BJ (cell line): ENCODE measurements at places on chromosomes 4 and X. TPM values are rescaled to one million over a fixed set of nuclear protein-coding genes. Genes with fewer than 3 reads are reported as not detected.

GRCh38 chr4:131159261-131159660 lies 1989.8 kb upstream of the PCDH10 start:
- DNase-seq, result no peak

DNA sequence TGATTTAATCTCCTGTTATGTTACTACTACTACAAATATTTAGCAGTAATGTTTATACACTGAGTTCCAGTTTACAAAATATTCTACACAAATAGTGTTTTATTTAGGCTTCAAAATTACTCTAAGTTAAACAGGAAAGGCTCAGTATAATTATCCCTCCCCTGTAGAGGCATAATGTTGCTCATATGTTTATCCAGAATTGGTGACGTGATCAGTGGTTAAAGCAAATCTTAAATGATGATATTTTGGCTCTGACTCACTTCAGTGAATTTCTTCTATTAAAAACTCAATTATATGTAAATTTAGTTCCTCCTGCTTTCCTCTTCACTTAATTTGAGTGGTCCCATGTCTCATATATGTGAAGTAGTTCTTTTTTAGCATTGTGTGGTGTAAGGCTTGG lies 438.5 kb downstream of the ADGRL3 start:
- no peak for DNase-seq

- DNase-seq, result no peak
These were observed 12.0 kb downstream of the TMEM187 start for GRCh38 chrX:153984351-153985178.

DNA sequence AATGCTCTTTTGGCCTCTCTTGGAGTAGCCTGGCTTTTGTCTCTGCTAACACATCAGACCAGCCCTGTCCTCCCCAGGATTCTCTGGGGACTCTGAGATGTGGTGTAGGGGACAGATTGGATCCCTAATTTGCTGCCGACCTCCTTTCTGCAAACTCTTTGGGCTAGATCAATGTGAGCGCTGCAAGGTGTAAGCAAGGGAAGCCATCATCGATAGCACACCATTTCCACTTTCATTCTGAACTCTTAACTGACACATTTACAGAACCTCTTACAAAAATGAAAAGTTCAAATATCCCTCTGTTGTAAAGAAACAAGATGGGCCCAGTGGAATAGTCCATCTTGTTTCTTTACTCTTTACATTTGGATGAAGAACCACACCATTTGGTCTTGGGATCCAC lies 46.6 kb downstream of the PGRMC2 start:
- DNase-seq, result no peak

COL4A5 gene
- 8.7 and 13.2 TPM in 2 replicates for polyA plus RNA-seq

AMELX gene
- polyA plus RNA-seq, result not detected in 2 replicates

GRCh38 chr4:126856906-126857305 lies 775.9 kb upstream of the INTU start:
- DNase-seq, result no peak

DNA sequence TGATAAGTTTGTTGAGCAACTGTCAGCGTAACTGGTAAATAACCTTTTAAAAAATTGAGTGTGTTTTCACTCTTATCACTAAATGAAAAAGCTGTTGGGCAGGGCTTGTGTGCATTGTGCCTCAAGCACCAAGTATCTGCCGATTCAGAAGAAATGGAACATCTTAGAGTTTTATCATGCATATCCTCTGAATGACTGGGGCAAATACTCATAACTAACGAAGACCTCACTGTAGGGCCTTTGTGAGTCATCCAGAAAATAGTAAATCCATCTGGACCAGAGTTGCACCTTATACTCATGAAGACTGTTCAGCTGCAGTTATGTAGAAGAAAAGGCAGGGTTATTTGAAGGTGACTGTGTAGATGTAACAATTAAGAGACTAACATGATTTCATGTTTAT lies 222.1 kb downstream of the CAMK2D start:
- DNase-seq, result peak; percentile 25

GRCh38 chr4:24527371-24527770 lies 57.0 kb downstream of the DHX15 start:
- DNase-seq, result no peak
